ENCODE measurements at places on chromosomes 6 and 20. TPM values are rescaled to one million over a fixed set of nuclear protein-coding genes. Genes with fewer than 3 reads are reported as not detected.

DNA sequence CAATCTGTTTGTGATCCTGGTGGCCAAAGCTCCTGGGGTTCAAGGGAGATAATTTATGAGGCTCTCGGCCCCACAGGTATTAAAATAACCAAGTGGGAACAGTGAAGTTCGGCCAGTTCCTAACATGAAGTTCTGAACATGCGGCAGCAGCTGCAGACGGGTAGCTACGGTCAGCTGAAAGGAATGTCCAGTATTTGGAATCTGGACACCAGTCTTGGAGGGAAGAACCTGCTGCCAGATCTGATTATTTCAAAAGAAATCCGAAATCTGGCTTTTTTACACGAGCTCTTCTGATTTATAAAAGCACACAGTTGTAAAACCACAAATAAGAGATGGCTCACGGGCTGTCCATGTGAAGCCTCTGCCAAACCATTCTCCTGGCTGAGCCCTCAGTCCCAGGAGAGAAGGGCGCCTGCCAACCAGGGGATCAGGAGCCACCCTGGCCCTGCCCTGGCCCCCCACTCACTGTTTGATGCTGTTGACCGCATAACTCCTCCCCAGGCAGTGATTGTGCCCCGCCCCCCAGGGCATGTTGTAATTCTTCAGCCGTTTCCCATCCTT, 28.2 kb upstream of the KCNB1 start:
- no peaks in the 10 kb centered on the region for H3K4me1 ChIP-seq
- peaks cover 29% of the 10 kb centered on the region for H3K27me3 ChIP-seq
- H3K4me3 ChIP-seq: no peak overlapping the region
- no peak overlapping the region for H3K27ac ChIP-seq

DNA sequence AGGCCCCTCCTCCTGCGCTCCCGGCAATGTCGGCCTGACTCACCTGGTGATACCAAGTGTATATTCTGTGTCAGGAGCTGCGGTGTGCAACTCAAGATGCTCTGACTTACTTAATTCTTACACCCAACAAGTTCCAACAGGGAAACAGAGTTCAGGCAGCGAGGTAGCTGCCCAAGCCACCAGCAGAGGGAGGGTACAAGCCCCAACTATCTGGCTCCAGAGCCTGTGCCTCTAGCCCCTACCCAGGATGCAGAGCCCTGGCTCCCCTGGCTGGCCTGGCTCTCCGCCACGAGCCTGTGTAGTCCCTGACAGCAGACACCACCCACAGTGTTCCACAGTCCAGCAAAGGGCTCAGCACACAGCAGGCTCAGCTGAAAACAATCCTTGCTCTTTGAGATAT, 34.9 kb downstream of the C20orf203 start:
- no peak for DNase-seq
- no peaks in the 10 kb centered on the region for H3K36me3 ChIP-seq
- H3K27ac ChIP-seq: no peak overlapping the region
- no peaks in the 10 kb centered on the region for H3K4me1 ChIP-seq

TMEM217 gene
- total RNA-seq: 0.98 TPM

CNKSR3 gene
- total RNA-seq: 15.4 TPM

DNA sequence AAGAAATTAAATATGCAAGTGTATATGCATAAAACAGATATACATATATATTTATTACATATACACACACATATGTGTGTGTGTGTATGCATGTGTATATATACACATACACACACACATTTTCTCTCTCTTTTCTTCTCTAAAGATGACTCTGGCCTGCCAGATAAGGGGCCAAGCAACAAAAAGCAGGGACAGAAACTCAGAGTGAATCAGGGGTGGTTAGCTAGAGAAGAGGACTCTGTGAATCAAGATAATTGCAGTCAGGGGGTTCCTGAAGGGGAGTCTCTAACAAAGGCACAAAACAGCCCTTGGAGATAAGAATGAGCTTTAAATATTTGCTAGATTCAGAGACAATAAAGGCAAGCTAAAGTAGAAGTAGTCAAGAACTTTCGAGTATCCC, 650.5 kb downstream of the UTRN start:
- no peak overlapping the region for H3K27ac ChIP-seq
- H3K4me3 ChIP-seq: no peak overlapping the region
- no peaks in the 10 kb centered on the region for H3K4me1 ChIP-seq
- no peak for DNase-seq
- no peaks in the 10 kb centered on the region for H3K36me3 ChIP-seq
- no peaks in the 10 kb centered on the region for H3K27me3 ChIP-seq
